Thymus (tissue), 14 donors: ENCODE measurements at places on chromosomes 12 and 14. TPM values are rescaled to one million over a fixed set of nuclear protein-coding genes. Genes with fewer than 3 reads are reported as not detected.

- peaks cover 52% of the 10 kb centered on the region for H3K27me3 ChIP-seq
- no peak overlapping the region for H3K4me3 ChIP-seq
- no peak for DNase-seq
- no peak overlapping the region for H3K27ac ChIP-seq
- H3K36me3 ChIP-seq, result no peaks in the 10 kb centered on the region
- no peaks in the 10 kb centered on the region for H3K4me1 ChIP-seq
These were observed 248.1 kb downstream of the APAF1 start for GRCh38 chr12:98893126-98893674.

DNA sequence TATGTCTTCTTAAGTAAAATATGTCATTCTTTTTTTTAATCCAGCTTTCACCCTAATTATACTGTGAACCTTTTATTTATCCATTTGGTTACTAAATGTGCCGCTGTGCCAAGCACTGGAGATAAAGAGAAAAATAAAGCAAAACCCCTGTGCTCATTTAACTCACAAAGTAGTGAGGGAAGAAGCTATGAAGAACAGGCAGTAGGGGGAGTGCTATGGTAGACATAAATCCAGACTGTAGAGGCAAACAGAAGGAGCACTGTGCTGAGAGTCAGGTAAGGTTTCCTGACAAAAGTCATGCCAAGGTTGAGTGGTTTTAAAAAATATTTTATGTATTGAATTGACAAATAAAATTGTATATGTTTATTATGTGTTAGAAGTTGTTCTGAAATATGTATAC is 188.5 kb upstream of the SYT10 start:
- no peak overlapping the region for H3K4me3 ChIP-seq
- no peaks in the 10 kb centered on the region for H3K4me1 ChIP-seq
- H3K27ac ChIP-seq, result no peak overlapping the region
- no peaks in the 10 kb centered on the region for H3K27me3 ChIP-seq
- no peaks in the 10 kb centered on the region for H3K36me3 ChIP-seq
- DNase-seq, result no peak

The PTCSC3 gene
- not detected for total RNA-seq

The GAS2L3 gene
- total RNA-seq, result 4.4 TPM
